Breast epithelium (tissue), 4 donors: ENCODE measurements at places on chromosomes 7 and 10. TPM values are rescaled to one million over a fixed set of nuclear protein-coding genes. Genes with fewer than 3 reads are reported as not detected.

GRCh38 chr10:127012769-127013152 is 107.5 kb downstream of the DOCK1 start:
- peak; percentile 87 for DNase-seq
- H3K27ac ChIP-seq: peak overlapping the region; percentile 85
- peak overlapping the region; percentile 4 for H3K4me3 ChIP-seq
- no peaks in the 10 kb centered on the region for H3K4me1 ChIP-seq
- H3K27me3 ChIP-seq: no peaks in the 10 kb centered on the region
- no peaks in the 10 kb centered on the region for H3K36me3 ChIP-seq

DNA sequence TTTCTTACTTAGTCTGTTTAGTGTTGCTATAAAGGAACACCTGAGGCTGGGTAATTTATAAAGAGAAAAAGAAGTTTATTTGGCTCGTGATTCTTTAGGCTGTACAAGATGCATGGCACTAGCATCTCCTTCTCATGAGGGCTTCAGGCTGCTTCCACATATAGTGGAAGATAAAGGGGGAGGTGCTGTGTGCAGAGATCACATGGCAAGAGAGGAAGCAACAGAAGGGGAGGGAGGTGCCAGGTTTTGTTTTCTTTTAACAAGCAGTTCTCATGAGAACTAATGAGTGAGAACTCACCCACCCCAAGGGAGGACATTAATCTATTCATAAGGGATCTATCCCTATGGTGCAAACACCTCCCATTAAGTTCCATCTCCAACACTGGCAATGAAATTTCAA is 17.3 kb downstream of the CYP2E1 start:
- no peaks in the 10 kb centered on the region for H3K36me3 ChIP-seq
- no peak overlapping the region for H3K27ac ChIP-seq
- no peak overlapping the region for H3K4me3 ChIP-seq
- no peaks in the 10 kb centered on the region for H3K4me1 ChIP-seq

The SEMA4G gene
- total RNA-seq: 2.2 TPM

- no peak for DNase-seq
- H3K4me1 ChIP-seq: no peaks in the 10 kb centered on the region
- no peaks in the 10 kb centered on the region for H3K36me3 ChIP-seq
Measured at GRCh38 chr10:128606055-128606454, 479.8 kb upstream of the MKI67 start.

- no peak overlapping the region for H3K4me3 ChIP-seq
- no peak overlapping the region for H3K27ac ChIP-seq
- no peak for DNase-seq
- peaks cover 18% of the 10 kb centered on the region for H3K27me3 ChIP-seq
- H3K36me3 ChIP-seq: no peaks in the 10 kb centered on the region
Measured at GRCh38 chr10:70673929-70674559, 1.7 kb downstream of the ADAMTS14 start.

DNA sequence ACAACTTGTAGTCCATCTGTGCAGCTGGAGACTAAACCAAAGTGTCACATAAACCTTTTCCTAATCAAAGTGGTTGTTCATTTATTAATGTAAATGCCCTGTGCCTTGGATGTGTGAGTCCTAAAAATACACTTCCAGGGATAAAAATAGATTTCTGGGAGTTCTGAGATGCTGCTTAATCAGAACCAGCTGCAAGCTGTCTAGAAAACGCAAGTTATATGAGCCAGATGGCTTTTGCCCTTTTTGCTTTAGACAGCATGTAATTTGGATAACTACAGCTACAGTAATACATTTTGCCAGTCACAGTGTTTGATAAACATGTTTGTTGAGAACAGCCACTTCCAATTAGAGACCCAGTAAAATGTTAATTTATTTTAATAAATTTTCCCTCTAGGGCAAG is 185.1 kb upstream of the PRPS1L1 start:
- H3K27ac ChIP-seq: no peak overlapping the region
- H3K36me3 ChIP-seq: no peaks in the 10 kb centered on the region
- no peak for DNase-seq
- no peak overlapping the region for H3K4me3 ChIP-seq

GRCh38 chr7:4068286-4068685 is 613.8 kb upstream of the FOXK1 start:
- no peak for DNase-seq
- no peak overlapping the region for H3K4me3 ChIP-seq
- no peaks in the 10 kb centered on the region for H3K4me1 ChIP-seq
- no peak overlapping the region for H3K27ac ChIP-seq
- no peaks in the 10 kb centered on the region for H3K36me3 ChIP-seq

DNA sequence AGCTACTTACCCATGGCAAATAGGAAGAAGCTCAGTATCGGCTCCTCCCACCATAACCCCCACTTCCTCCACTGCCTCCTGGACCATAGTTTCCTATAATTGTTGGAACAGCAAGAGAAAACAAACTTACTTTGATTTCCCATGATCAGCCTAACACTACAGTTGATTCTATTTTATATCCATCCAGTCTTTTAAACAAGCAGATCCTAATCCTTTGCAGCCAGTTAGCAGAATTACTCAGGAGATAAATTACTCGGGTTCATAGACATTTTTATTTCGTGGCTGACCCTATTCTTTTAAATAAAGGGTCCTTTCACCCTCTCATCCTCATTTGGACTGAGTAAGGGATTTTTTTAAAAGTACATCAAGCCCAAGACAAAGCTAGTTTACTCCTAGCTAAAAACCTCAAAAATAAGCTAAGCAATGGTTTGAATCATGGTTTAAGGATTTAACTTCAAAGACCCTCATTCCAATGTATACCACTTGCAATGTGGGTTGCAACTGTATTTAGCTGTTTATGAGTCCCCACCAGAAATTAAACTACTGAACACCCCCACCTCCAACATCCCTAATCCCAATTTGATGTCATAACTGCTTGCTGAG is 8.0 kb downstream of the HNRNPA2B1 start:
- peaks cover 2% of the 10 kb centered on the region for H3K4me1 ChIP-seq
- DNase-seq: no peak
- H3K27ac ChIP-seq: no peak overlapping the region
- H3K27me3 ChIP-seq: no peaks in the 10 kb centered on the region
